Stimulated activated CD8-positive, alpha-beta memory T cell treated with anti-CD3 and anti-CD28 coated beads, Interleukin-4, amount 100 ng/mL, for 48 hours (primary cell): ENCODE measurements at places on chromosomes 2 and 18.

DNA sequence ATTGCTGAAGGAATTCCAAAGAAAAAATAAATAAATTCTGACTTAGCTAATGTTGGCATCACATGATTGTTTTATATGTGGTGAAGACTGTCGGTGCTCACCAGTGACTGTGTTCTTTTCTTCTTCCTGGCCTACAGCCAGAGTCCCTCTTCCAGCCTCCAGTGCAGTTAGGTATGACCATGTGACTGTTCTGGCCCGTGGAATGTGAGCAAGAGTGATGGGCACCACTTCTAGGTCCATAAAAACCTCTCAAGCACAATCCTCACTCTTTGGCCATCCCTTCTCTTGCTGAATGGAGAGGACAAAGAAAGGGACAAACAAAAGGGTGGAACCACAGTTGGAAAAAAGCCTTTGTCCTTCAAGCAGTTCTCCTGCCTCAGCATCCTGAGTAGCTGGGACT, 39.0 kb upstream of the BMPR2 start:
- DNase-seq, result no peak

- no peak for DNase-seq
Observed at GRCh38 chr2:219174146-219174545, 2.6 kb downstream of the CNPPD1 start.

- DNase-seq, result no peak
Observed at GRCh38 chr2:37858725-37859267, 66.3 kb upstream of the RMDN2 start.

DNA sequence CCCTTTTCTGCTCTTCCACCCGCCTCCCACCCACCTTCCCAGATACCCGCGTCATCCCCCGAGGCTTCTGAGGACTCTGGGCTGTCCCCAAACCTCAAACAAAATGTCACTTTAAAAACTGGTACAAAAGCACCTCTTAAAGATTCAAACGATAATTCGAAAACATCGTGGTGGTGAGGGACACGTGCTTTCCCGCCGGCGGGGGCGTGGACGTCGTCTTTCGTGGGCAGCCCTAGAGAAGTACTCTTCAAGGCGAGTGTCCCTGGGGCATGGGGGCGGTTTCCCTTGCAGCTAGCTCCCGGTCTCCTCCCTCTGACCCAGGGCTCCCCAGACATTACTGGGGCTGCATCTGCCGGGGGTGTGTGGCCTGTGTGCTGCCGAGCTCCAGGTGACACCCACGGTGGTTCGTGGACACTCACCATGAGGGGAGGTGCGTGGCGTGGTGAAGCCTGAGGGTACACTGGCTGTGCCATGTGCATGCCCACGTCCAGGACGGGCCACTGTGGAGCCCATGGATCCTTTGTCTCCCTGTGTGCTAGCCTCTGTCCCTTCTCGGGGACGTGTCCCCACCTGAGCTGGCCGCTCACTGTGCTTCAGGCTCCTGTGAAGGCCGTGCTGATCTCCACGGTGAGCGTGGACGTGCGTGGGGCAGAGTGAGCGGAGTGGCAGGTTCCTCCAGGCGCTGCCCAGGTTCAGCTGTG, 117.8 kb downstream of the NFATC1 start:
- peak; percentile 23 for DNase-seq

DNA sequence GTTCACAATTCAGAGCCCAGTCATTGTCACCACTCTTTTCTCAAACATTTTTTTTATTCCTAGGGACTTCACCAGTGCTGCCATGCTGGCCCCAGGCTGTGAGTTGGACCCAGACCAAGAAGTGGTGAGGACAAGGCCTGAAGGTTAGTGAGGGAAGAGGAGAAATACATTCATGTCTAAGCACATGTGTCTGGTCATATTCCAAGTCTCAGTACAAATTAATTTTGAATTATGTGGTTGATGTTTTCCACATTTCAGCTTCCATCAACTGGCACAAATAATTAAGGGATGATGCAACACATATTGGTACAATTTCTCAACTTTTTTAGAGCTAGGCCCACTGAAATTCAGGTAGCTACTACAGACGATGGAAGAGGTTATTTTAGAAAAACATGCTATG, 106.6 kb upstream of the UPP2 start:
- DNase-seq, result no peak

DNA sequence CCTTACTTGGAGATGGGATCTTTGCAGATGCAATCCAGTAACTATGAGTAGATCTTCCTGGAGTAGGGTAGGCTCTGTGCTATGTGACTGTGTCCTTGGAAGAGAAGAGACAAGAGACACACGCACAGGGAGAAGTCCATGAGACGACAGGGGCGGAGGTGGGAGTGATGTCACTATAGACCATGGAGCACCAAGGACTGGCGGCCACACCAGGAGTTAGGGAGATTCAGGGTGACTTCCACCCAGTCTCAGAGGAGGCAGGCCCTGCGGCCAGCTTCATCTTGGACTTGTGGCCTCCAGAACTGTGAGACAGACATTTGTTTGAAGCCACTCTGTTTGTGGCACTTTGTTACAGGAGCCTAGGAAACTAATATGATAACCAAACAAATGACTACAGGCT, 177.8 kb downstream of the INHBB start:
- DNase-seq, result no peak

DNA sequence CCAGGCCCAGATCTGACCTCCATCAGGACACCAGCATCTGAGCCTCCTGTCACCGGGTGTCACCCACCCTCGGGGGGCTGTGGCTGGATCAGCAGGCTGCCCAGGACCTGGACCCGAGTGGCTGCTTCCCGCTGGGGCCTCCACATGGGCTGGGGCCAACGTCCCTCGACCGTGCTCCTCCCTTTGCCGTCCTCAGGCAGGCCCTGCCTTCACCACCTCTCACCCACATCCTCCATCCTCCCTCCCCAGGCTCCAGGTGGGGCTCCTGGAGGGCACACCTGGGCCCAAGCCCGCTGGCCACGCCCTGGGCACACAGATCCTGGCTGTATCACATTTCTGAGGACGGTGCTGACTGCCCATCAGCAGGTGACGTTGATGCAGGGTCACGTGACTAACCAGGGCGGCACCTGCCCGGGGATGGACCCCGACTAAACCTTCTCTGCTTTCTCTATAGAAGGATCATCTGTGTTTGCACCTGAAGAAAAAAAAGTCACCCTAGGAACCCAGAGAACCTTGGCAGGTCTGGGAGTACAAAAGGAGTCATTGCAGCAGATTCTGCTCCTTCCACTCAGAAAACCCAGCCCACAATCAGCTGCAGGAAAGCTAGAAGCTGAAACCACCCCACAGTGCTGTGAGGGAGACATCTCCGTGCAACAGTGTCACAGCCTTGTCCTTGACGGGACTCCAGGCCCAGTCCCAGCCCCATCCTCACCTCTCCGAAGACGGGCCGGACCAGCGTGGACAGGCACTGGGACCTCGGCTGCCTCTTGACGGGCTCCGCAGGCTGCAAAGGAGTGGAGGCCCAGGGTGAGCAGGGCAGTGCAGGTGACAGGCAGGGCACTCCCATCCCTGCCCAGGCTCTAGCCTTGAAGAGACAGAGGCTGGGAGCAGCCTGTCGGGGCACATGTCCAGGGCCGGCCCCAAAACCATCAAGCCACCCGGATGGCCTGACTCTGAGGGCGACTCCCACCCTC, 11.2 kb downstream of the STK25 start:
- no peak for DNase-seq

- no peak for DNase-seq
Observed at GRCh38 chr2:16661526-16661925, 4.1 kb downstream of the CYRIA start.
